Omental fat pad (tissue), 4 donors: ENCODE measurements at places on chromosomes 11 and 22. TPM values are rescaled to one million over a fixed set of nuclear protein-coding genes. Genes with fewer than 3 reads are reported as not detected.

The SVIP gene
- total RNA-seq: 4.6 TPM

The NXPE1 gene
- total RNA-seq: not detected

The GRAMD1B gene
- 8.5 TPM for total RNA-seq

The PRDM10 gene
- 8.7 TPM for total RNA-seq

The MPZL3 gene
- 2.5 TPM for total RNA-seq

The CRYAB gene
- 282 TPM for total RNA-seq

The KRTAP5-11 gene
- total RNA-seq: not detected

The SLC25A18 gene
- 28.7 TPM for total RNA-seq

The FERMT3 gene
- 101 TPM for total RNA-seq

The KLHL22 gene
- total RNA-seq: 19.8 TPM

The CRYBB1 gene
- total RNA-seq: 0.96 TPM

The PARVA gene
- total RNA-seq: 164 TPM

The WBP2NL gene
- 0.50 TPM for total RNA-seq

The FJX1 gene
- total RNA-seq: 12.8 TPM

The CD248 gene
- 43.2 TPM for total RNA-seq

The SERHL2 gene
- 4.1 TPM for total RNA-seq

The SUSD2 gene
- total RNA-seq: 5.5 TPM

The C22orf31 gene
- not detected for total RNA-seq

The SIAE gene
- 14.7 TPM for total RNA-seq

The ANKK1 gene
- total RNA-seq: not detected

The JAM3 gene
- total RNA-seq: 19.5 TPM

The MFNG gene
- 23.5 TPM for total RNA-seq

The RASGRP2 gene
- total RNA-seq: 9.3 TPM

The TRIM48 gene
- total RNA-seq: not detected

The CABP4 gene
- 0.65 TPM for total RNA-seq
